Stimulated activated CD4-positive, alpha-beta T cell treated with anti-CD3 and anti-CD28 coated beads, Interleukin-4, amount 100 ng/mL, for 1 hour (primary cell): ENCODE measurements at places on chromosomes 1 and 21.

DNA sequence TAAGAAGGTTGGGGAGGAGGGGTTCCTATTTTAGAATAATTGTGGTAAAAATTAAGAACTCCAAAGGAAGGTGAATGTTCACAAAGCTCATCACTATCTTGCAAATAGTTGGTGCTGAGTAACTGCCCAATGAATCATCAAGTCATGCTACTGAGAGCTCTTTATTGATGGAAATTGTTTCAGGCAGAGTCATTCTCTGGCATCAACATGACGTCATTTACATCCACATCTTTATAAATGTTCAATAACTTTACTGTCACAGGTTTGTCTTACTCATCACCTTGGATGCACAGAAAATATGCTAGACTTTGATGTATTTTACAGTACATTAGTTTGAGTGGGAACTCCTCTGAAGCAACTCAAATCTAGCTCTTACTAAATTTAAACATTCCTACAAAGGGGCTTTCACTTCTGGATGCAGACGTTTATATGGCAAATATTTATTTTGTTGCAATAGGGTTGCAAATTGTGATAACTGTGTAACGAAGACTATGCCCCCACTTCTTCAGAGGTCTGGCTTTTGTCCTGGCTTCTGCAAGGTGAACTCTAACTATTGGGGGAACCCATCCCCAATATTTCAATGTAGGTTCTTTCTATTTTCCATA, 273.7 kb upstream of the AJAP1 start:
- DNase-seq, result no peak

GRCh38 chr1:1305300-1306069, 2.2 kb downstream of the ACAP3 start:
- peak; percentile 70 for DNase-seq

DNA sequence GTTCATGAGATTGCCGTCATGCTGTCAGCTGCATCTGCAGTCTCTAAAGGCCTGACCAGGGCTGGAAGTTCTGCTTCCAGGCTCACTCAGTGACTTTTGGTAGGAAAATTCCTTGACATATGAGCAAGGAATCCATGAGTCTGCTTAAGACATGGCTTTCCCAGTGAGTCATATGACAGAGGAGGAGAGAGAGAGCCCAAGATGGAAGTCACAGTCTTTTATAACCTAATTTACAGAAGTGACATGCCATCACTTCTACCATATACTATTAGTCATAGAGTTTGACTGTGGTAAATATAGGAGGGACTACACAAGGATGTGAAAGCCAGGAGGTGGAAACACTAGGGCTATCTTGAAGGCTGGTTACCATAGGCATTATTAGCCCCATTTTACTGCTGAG, 115.2 kb downstream of the ROR1 start:
- DNase-seq, result no peak

- DNase-seq, result no peak
Measured at GRCh38 chr1:53001128-53001527, 60.9 kb upstream of the PODN start.

DNA sequence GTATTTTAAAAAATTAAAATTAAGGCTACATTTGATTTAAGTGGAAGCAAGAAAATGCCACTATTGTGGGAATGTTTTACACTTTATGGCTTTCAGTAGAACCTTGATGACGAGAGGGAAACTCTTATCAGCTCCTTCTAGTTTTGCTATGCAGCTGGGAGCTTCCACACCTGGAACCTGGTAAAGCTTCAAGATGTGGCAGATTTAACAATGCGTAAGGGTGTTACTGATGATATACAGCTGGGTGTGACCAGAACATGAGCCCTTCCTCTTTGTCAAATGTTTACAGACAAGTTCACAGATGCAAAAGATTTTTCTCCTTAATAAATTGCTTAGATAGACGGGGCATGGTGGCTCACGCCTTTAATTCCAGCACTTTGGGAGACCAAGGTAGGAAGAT, 20.3 kb downstream of the TTC13 start:
- no peak for DNase-seq

- DNase-seq, result no peak
Measured at GRCh38 chr1:219555806-219556205, 57.1 kb downstream of the ZC3H11B start.

DNA sequence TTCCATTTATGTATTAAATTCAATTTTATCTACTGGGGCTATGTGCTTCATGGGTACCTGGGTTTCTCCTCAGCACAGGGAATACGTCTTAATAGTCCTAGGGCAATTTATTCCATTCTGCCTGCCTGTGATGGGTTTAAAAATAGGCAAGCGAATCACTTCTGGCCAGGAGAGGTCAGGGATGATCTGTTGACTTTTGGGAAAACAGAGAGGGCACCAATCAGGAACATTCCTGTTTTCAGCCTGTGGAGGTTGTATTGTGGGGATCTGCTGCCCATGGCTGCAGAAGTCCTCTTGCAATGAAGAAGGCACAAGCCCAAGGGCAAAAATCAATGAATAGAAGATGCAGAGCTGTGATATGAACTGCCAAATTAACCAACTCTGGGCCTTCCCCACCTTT, 303.1 kb downstream of the CTH start:
- no peak for DNase-seq
